ENCODE measurements at places on chromosomes 6 and 20.

- no peak for DNase-seq
Observed at GRCh38 chr6:169905041-169905807, 153.8 kb downstream of the ERMARD start.

- no peak for DNase-seq
Observed at GRCh38 chr6:138218449-138218848, at the start of gene PBOV1. Gene PBOV1 (minus strand): TSS chr6:138218491. CDS start chr6:138218395, 96 bp downstream.

- no peak for DNase-seq
Observed at GRCh38 chr6:42159431-42160024, 13.6 kb upstream of the GUCA1A start.

GRCh38 chr6:6368040-6368683 lies 47.7 kb upstream of the F13A1 start:
- no peak for DNase-seq

GRCh38 chr20:53130795-53131194 lies 158.6 kb downstream of the TSHZ2 start:
- DNase-seq: no peak

- DNase-seq: no peak
Observed at GRCh38 chr6:33292996-33293682, 3.7 kb downstream of the PFDN6 start.

DNA sequence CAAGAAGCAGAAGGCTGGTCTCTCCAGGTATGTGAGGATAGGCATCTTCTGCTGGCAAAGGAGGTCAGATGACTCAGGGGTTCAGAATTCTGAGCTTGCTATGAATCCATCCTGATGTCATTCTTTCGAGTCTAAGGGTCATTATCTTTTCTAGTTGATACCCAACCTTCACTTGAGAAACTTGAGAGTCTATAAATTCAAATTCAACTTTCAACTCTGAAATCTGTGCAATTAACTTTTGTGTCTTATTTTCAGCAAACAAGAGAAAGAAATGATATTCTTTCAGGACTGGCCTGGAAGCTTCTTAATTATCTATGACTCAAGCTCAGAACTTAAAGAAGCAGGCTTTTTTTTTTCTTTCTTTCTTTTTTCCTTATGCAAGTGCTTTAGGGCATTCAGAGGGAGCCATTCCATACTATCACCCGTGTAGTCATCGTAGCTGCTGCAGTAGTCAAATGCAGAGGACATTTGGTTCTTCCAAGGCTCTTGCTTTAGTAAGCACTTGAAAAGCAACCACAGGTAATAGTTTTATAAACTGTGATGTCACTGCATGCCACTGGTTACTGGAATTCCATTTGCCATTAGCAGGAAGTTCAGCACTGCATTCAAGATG lies 93.0 kb downstream of the ADTRP start:
- DNase-seq: no peak

GRCh38 chr6:117451671-117452070 lies 25.9 kb upstream of the ROS1 start:
- no peak for DNase-seq

- no peak for DNase-seq
Observed at GRCh38 chr6:154249499-154250298, 106.9 kb downstream of the IPCEF1 start.

- no peak for DNase-seq
Observed at GRCh38 chr20:5531318-5532081, 214.7 kb upstream of the PROKR2 start.

- no peak for DNase-seq
Observed at GRCh38 chr6:46263707-46264086, 92.9 kb upstream of the ENPP5 start.

DNA sequence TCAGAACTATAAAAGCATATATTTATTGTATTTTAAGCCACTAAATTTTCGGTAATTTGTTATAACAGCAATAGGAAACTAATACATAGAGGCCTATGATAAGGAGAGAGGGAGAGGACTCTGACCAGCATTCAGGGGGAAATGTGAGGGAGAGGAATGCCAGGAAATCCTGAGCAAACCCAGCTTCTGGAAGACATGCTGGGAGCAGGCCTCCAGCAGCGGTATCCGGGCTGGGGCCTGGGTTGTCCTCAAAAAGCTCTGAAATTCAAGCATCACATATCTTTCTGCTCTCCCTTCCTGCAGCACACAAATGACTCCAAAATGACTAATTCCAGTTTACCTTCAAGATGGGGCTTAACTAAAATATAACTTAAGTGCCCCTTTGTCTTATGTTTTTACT lies 33.4 kb upstream of the RIMS1 start:
- DNase-seq: no peak

- no peak for DNase-seq
Observed at GRCh38 chr6:100175814-100176310, 181.8 kb upstream of the MCHR2 start.

GRCh38 chr6:15741405-15741804 lies 78.6 kb upstream of the DTNBP1 start:
- no peak for DNase-seq

- DNase-seq: no peak
Observed at GRCh38 chr6:139834232-139834631, 459.8 kb upstream of the CITED2 start.

- DNase-seq: no peak
Observed at GRCh38 chr20:18577942-18578341, 9.9 kb upstream of the DTD1 start.

GRCh38 chr6:135071541-135071940 lies 16.9 kb upstream of the HBS1L start:
- DNase-seq: no peak

- DNase-seq: no peak
Observed at GRCh38 chr20:19254956-19255355, 42.5 kb downstream of the SLC24A3 start.

DNA sequence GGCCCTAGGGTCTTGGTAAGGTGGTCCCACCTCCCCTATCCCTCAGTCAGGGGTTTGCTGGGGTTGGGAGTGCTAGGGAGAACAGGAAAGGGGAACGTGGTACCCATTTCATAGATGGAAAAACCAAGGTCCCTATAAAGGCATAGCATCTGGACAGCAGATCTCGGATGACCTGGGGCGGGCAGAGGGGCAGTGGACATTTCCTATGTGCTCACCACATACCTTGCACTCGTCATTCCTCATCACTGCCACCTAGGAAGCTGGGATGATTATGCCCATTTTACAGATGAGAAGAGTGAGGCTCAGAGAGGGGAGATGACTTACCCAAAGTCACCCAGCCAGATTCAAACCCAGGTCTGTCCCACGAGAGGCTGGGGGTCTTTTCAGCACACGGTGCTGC lies 12.1 kb downstream of the MYLK2 start:
- no peak for DNase-seq

GRCh38 chr20:57502336-57502700 lies 22.6 kb downstream of the CTCFL start:
- DNase-seq: no peak

- no peak for DNase-seq
Observed at GRCh38 chr6:124822204-124822613, 140.0 kb upstream of the RNF217 start.

DNA sequence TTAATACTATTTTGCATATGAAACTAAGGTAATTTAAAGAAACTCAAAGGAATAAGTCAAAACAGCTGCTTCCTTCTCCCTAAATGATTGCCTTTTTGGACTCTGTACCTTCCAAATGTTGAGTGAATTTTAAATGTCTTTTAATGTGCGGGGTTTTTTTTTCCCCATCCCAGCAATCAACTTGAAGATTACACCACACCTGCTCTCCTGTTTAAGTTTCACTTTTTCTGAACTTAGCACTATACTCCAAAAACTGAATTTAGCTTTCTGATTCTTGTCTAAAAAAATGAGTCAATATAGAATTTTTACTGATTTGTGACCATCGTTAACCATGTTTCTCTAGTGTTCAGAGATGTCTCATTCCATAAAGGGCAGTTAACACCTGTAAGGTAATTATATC lies 220.8 kb upstream of the THEMIS start:
- DNase-seq: no peak

DNA sequence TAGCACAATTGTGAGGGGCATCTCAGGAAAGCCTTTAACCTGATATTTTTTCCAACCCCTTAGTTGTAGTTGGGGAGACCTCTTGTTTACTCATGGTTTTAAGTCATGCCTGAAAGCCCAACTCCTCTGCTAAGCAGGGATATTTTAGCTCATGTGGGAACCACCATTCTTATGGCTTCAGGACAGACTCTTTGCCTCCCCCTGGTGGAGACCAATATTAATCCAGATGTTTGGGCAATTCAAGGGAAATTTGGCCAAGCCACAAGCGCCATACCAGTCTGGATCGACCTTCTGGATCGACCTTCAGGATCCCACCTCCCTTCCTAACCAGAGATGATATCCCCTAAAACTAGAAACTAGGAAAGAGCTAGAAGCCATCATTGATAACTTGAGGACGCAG lies 211.2 kb downstream of the C6orf118 start:
- no peak for DNase-seq
